NCI-H2227 treated with DMSO at 0.1 percent for 48 hours (cell line): ENCODE measurements at places on chromosomes 7 and 10.

DNA sequence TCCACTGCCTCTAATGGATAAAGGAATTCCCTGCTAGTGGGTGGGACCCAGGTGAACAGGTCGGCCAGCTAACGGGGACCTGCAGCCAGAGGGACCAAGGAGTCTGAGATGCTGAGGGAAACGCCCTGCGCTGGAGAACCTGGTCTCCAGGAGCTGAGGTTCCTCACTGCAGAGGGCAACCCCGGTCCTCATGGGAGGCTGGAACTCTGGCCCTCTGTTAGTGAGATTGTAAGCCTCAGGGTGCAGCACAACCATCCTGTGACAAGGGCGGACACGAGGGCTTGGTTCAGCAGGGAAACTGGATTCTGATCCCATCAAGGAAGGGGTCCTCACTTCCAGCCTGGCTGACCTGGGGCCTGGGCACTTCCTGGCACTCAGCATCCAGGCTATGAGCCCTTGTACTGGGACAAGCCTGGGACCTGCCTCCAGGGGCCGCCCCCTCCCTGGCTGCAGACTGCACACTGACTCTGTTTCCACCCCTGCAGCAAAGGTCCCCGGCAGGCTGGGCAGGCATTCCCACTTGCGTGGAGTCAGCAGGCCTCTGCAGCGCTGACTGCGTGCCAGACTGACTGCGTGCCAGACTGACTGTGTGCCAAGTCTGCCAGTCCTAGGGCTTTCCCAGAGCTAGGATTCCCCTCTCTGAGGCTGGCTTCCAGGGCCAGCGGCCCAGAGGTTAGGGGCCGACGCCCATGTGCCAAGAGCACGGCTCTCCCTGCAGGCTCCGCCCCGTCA is 143.2 kb downstream of the MAPK8 start:
- DNase-seq: no peak

GRCh38 chr10:12635127-12635541 is 285.8 kb downstream of the CAMK1D start:
- DNase-seq: no peak

GRCh38 chr7:761101-761500 is 34.0 kb upstream of the PRKAR1B start:
- DNase-seq: no peak

GRCh38 chr10:91170418-91170817 is 50.0 kb upstream of the PCGF5 start:
- no peak for DNase-seq

- no peak for DNase-seq
These were observed 72.0 kb downstream of the KAT6B start for GRCh38 chr10:74898201-74898976.

DNA sequence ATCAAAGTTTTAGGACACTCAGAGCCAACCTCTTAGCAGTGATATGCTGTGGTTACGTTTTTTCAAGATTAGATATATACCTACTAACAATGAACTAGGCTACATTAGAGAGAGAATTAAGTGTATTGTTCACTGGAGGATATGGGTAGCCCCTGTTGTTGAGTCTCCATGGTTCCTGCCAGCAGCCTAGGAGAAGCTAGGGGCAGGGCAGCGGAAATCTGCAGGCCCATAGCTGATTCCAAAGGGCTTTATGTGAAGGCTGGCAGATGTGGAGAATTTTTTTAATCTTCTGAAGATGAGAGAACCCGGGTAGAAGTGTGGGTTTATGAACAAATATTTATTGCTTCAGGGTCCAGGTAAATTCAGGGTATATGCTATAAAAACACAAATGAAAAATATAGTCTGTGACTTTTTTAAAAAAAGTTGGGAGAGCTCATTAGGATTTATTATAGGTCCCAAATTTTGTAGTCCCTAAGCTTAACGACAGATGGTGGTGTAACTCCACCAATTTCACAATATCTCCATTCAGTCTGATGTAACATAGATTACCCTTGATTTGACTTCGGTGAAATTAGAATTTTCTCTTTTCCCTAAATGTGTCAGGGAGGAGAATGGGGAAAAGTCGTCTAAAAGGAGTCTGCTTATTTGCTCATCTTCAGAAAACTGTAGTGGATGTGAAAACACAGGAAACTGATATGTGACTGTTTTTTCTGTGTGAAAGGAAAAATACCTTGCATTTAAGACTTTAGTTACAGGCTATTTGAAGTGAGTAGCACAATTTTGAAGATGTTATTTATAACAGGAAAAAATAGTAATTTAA is 163.0 kb upstream of the PPP1R3A start:
- no peak for DNase-seq

GRCh38 chr10:74983383-74983782 is 128.1 kb upstream of the SAMD8 start:
- DNase-seq: no peak

GRCh38 chr10:99981581-99982199 is 28.1 kb downstream of the DNMBP start:
- DNase-seq: no peak

- no peak for DNase-seq
These were observed 10.6 kb downstream of the GPR146 start for GRCh38 chr7:1054861-1055450.
